Activated CD4-positive, alpha-beta T cell treated with anti-CD3 and anti-CD28 coated beads, Interleukin-2, amount 50 U/mL, for 1 hour (primary cell): ENCODE measurements at places on chromosomes 16 and 17.

DNA sequence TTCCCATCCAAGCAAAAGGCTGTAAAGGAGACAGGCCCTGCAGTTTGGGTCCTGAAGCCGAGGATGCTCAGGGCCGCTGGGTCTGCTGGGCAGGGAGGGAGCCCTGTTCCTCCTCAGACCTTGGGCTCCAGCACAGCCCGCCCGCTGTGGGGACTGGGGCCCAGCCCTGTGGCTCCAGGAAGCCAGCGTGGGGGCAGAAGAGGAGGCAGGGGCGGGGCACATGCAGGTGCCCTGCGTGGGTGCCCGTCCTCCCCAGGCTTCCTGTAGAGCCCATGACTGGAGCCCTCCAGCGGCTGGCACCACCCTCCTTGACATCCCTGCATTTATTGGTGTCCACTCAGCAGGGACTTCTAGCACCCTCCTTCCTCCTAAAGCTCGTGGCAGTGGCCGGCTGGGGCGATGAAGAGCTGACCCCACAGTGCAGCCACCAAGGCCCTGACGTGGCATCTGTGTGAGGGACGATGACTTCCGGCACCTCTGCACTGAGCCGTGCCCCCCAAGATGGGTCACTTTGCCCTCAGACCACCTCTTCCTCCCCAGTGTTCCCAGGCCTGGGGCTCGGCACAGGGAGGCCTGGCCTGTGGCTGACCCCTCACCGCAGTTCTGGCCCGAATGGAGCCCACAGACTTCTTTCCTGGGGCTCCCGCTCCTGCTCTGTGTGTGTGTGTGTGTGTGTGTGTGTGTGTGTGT lies 9.9 kb downstream of the PRSS27 start:
- DNase-seq, result no peak

- DNase-seq, result peak; percentile 67
These were observed 141.1 kb downstream of the CCDC182 start for GRCh38 chr17:57603978-57604377.

- DNase-seq, result peak; percentile 43
These were observed 2.0 kb downstream of the ZNF319 start for GRCh38 chr16:57998486-57998885.

- no peak for DNase-seq
These were observed 37.8 kb upstream of the KDM8 start for GRCh38 chr16:27165576-27165975.

DNA sequence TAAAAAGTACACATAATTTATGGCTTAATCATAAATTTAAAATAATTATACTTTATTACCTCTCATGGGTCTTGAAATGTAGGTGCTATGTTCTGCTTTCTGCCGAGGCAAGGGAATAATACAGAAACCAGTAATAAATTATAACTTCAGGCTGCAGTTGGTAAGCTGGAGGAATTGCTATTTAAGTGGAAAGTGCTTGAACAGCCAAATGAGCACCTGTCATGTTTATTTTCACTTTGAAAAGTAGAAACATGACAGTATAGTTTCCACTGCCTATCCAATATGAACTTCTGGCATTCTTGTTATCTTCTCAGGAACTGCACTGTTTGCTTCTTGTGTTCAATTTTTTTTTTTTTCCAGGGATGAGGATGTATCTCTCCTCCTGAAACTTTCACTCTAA lies 146.0 kb downstream of the FTO start:
- DNase-seq, result no peak

GRCh38 chr17:66540131-66540781 lies 237.8 kb downstream of the PRKCA start:
- no peak for DNase-seq

GRCh38 chr16:28182801-28183200 lies 29.0 kb downstream of the XPO6 start:
- DNase-seq, result no peak

DNA sequence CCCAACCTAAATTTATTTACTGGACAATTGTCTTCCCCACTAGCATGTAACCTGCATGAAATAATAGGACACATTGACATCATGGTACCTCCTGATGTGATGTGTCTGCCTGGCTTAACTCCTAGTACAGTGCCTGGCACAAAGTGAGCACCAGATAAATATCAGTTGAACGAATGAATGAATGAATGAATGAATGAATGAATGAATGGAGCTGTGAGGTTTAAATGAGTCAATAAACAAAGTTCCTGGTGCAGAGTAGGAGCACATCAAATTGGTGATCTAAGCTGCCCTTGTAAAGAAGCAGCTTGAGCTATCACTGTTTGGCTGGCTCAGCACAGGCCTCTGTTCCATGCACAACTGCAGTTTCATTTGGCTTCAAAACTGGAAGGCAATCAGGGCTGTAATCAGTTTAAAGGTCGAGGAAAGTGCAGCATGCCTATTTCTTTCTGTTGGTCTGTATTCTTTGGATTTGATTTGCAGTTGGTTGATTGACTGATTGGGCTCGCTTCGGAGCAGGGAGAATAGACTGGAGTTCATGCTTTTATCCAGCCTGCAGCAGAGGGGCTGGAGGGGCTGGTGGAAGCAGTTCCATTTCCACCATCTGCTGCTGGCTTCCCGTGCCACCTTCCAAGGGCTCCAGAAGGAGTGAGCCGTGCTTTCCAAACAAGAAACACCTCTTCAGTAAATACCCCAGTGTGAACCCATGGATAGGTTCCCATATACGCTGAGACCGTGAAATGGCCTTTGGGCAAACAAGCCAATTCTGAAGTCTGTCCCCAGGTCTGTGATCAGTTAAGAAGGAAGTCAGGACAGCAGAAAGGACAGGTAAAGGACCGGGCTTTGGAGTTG lies 54.6 kb downstream of the GPRC5B start:
- no peak for DNase-seq

GRCh38 chr16:2178321-2179106 lies 17.9 kb downstream of the CASKIN1 start:
- DNase-seq, result peak; percentile 26

DNA sequence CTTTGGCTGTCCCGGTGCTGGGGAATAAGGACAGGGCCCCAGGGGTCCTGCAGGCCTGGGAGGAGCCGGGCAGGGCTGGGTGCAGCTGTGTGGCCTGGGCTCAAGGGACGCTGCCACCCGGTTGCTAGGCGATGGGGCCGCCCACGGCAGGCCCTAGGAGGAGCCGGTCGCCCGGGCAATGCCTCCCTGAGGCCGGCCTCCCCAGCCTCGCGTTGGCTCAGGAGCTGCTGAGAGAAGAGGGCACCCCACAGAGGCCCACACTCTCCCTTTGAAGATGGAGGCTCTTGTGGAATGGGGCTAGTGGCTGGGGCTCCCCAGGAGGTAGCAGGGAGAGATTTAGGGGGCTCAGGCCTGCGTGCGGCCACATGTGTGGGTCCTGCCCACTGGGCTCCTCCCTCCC lies at the start of gene CIBAR2:
CIBAR2 (minus strand) TSS at position 109 of the 400 bp plus-strand sequence. CDS start 120 bp downstream, outside the sequence.
- no peak for DNase-seq

DNA sequence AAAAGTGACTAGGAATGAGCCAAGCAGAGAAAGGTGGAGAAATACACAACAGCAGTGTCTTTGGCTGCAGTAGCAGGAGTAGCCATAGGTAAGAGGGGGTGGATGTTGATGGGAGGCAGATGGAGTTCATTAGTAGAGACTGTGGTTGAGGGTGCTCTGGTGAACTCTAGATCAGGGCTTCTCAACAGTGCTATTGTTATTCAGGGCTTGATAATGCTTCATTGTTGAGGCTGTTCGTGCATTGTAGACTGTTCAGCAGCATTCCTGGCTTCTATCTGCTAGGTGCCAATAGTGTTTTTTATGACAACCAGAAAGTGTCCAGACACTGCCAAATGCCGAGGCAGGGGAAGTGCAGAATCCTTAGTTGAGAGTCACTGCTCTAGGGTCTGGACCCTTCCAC lies 3.6 kb downstream of the ALKBH5 start:
- DNase-seq, result no peak

- DNase-seq, result no peak
These were observed 536.3 kb downstream of the GRIN2A start for GRCh38 chr16:9645911-9646310.

DNA sequence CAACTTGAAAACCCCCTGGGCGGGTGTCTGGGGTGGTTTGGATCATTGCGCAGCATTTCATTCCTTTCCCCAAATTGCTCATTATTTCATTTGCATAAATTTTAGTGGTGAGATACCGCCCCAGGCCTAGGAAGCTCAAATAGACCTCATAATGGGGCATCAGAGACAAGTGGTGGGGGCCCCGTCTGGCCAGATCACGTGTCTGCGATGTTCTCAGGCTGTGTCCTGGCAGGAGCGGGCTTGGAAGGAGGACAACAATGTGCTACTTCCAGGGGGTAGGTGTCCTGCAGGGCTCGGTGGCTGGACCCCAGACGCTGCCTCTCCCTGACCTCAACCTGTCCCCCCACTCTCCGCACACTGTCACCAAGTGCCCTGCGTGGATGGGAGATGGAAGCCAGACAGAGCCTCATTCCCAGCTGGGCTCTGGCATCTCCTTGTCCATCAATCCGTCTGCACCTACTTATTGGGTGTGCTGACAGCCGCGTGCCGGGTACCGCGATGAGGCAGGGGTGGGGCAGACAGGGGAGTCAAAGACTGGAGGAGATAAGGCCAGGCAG lies 116.9 kb downstream of the NTN1 start:
- no peak for DNase-seq

DNA sequence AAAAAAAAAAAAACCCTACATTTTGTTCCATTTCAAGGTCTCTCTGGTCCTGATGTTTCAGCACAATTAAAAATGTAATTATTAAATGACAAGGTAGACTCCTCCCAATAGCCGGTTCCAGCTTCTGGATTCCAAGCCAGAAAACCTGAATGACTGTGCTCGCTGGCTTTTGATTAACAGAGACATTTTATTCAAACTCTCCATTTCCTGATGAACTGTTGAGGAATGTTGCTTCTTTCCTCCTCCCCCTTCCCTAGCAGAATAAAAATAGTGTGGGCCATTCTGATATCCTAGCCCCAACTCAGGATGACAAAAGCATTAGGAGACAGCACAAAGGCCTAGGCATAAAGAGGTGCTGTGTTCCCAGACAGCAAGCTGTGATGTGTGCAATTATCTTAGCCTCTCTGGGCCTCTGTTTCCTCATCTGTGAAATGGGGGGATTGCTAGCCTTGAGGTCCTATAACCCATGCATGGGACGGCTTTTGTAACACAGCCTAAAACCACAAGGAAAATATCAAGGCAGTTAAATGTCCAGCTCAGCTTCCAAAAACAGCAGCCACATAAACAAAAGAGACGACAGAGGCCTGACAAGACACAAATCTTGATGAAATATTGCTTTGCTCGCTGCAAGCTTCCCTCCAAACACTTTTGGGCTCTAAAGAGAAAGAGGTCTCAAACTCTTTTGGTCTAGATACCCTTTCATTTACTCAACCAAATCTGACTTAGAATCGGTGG lies 127.2 kb upstream of the RCVRN start:
- DNase-seq, result no peak

- DNase-seq, result no peak
These were observed 40.1 kb downstream of the PEMT start for GRCh38 chr17:17551361-17551760.

DNA sequence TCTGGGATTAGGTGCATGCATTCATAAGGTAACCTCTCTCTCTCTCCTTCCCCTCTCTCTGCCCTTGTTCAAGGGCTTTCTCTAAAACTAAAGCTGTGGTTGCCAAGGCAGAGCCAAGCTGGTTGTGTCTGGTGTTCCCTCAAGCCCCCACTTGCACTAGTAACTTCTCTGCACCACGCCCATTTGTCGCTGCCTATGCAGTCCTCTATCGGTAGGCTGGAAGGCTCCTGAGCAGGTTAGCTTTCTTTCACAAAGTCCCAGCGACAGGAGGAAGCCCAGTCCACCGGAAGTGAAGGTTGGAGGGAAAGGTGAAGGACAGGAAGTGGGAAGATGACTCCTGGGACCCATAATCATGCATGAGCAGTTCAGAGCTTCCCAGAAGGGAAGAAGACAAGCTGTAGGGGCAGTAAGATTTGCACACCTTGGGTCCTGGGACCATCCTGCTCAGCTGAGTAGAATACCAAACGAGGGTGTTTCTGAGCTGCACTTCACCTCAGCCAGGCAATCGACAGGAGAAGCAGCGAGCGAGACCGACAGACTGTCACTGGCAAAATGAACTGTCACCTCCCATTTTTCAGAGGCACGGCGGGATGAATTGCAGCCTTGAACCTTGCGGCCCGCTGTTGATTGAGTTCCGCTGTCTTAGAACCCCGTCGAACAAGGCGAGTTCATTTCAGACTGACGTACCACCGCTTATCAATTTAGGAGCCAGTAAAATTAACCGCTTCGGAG lies 14.7 kb upstream of the SKAP1 start:
- peak; percentile 24 for DNase-seq

GRCh38 chr16:88456356-88457292 lies 3.5 kb downstream of the ZFPM1 start:
- peak; percentile 59 for DNase-seq

GRCh38 chr16:58850678-58851020 lies 116.5 kb upstream of the GOT2 start:
- DNase-seq, result no peak

GRCh38 chr17:17868641-17869522 lies 32.1 kb upstream of the SREBF1 start:
- DNase-seq, result no peak

DNA sequence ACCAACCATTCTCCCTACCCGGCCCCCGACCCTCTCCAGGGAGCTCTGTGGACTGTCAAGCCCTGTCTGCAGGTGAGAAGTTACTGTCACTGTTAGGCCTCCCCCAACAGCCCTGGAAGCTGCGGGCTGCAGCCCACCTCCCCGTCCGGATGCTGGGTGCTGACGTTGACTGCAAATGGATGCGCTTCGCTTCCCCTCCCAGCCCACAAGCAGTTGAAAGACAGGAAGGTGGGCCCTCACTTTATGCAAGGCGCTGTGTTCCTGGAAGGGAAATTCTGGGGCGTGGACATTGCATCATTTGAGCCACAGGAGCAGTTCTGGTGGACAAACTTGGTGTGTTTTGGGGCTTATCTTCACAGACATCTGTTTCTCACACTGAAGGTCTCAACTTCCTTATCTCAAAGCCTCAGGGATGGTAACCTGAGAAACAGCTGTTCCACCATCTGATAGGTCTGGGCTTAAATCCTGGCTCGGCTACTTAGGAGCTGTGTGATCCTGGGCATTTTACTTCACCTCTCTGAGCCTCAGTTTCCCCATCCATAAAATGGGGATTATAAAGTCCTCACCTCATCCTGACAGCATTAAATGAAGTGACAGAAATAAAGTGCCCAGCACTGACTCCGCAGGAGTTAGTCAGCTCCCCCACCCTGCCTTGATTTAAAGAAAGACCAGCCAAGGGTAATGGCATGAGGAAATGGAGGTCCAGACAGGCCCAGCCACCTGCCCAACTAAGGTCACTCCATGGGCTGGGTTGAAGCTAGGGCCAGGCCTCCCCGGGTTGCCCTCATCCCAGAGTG lies 4.6 kb upstream of the DRC7 start:
- DNase-seq, result no peak

GRCh38 chr16:75307506-75307905 lies 56.1 kb upstream of the BCAR1 start:
- DNase-seq, result no peak

- no peak for DNase-seq
These were observed 16.2 kb upstream of the SPNS2 start for GRCh38 chr17:4482338-4483011.

DNA sequence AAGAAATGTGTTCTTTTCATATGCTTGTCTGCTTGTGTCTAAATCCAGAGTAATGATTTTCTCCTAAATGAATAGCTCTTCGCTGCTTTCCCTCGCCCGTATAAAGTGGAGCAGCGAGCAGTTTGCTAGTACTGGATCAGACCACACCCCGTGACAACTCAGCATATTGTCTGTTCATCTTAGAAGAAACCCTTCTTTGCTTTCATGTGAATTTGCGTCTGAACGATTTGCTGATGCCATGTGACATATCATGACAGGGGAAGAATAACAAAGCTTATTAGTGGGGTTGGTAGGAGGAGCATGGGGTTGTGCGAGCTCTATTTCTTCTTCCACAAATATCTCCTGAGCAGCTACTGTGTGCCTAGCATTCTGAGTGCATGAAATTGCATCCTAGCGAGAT lies 44.1 kb upstream of the CACNG4 start:
- DNase-seq, result no peak

- no peak for DNase-seq
These were observed 9.2 kb upstream of the PRKCB start for GRCh38 chr16:23826528-23827045.
